Activated CD4-positive, alpha-beta T cell treated with anti-CD3 and anti-CD28 coated beads for 24 hours (primary cell): ENCODE measurements at places on chromosomes 3 and 15.

- no peak for DNase-seq
Observed at GRCh38 chr15:35514759-35515158, 31.2 kb downstream of the DPH6 start.

- no peak for DNase-seq
Observed at GRCh38 chr15:26686547-26687187, 86.2 kb downstream of the GABRB3 start.

GRCh38 chr15:23437146-23437545 is 9.9 kb downstream of the GOLGA6L2 start:
- DNase-seq = no peak

DNA sequence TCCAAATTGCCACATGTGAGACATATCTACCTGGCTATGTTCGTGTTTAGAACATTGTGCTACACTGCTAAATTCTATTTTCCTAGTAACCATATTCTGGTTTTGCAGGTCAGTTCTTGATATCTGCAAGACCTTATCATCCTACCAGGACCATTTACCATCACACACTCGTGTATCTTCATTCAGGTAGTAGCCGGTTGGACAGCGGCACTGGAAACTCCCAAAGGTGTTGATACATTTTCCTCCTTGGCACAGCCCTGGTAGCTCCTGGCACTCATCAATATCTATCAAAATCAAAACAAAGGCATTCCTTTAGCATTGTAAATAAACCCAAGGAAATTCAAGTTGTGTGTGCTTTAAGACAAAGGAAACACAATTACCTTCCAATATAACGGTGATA is 134.2 kb downstream of the DUT start:
- no peak for DNase-seq

GRCh38 chr3:1374471-1374870 is 281.6 kb downstream of the CNTN6 start:
- no peak for DNase-seq

- DNase-seq = no peak
Observed at GRCh38 chr3:25581823-25582222, 82.9 kb downstream of the TOP2B start.

- no peak for DNase-seq
Observed at GRCh38 chr3:82085356-82085755, 323.9 kb upstream of the GBE1 start.

DNA sequence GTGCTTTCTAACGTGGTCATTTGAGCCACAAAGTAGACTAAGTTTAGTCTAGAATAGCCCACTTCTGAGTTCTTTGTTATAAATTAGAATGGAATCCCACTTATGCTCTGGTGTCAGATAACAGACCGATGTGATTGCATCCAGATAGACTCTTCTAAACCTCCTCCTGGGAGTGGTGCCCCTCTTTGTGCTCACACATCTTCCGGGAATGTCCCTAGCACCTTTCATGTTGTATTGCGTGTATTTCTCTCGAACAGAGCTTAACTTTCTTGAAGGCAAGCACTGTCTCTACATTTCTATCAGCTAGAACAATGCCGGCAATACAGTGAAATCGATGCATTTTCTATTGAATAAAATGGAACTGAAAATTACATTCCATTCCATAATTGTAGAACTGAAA is 23.0 kb downstream of the CP start:
- DNase-seq = no peak

- DNase-seq = no peak
Observed at GRCh38 chr3:53703630-53704362, 142.4 kb downstream of the CHDH start.

DNA sequence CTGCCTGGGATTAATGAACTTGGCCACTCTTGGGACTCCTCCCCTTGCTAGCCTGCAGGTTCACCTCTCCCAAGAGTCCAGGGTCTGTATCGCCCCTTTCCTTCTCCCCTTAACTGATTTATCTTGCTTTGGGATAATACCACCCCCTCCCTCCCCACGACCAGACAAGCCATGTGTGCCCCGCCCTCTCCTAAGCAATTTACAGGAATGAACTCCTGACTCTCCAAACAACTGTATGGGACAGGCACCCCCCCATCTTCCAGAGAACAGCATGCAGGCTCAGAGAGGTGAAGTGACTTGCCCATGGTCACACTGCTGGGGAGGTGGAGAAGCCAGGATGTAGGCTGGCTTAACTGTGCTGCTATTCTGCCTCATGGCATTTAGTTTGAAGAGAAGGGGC is 46.8 kb downstream of the RGMA start:
- DNase-seq = no peak

DNA sequence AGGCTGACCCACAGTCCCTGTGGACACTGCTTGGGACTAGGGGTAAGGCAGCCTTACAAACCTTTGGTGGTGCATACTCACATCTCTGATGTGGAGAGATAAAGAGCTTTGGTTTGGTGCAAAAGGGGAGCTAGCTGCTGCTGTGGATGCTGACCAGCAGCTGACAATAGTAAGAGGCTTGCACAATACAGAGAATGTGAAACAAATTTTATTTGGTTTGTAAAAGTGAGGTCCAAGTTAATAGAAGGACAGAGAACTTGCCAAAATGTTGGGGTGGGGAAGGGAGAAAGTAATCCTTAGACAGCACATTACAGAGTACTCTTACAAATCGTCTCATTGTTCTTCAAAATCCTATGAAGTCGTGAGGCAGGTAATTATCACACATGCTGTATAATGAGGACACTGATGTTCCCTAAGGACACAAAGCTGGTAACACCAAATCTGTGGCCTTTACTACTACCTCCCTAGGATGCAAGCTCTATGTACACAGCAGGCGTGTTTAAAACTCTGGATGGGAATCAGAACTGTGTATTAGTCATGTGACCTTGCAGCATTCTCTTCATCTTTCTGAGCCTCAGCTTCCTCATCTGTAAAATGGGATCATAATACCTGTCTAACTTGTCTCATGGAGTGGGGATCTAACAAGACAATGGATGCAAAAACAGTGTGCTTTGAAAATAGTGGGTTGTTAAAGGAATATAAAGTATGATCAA is 21.6 kb downstream of the ARHGAP31 start:
- no peak for DNase-seq

DNA sequence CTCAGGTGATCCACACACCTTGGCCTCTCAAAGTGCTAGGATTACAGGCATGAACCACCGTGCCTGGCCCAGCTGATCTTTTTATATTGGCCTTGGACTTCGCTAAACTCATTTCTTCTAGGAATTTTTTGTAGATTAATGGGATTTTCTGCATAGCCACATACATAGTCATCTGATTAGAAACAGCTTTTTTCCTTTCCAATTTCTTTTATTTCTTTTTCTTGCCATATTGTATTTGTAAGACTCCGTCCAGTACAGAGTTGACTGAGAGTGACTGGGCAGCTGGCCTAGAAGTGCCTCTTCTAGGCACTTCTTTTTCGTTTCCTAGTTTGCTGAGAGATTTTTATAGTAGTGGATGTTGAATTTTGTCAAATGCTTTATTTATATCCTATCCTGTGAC is 37.4 kb downstream of the ARIH1 start:
- no peak for DNase-seq

DNA sequence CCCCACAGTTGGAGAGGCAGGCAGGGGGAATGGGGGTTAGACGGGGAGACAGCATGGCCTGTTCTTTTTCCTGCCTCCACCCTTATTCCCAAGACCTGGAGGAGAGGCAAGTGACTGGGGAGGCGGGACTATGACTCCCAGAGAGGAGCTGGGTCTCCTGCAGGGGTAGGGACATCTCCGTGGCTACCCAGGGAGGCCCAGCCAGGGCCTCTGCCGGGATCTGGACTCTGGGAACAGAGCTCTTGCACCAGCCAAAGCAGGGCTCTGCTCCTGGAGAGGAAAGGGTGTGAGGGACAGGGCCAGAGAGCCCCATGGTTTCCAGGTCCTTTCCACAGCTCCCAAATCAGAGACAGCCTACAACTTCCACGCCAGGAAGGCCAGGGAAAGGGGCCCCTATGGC is 22.8 kb downstream of the CFAP100 start:
- DNase-seq = no peak

- DNase-seq = no peak
Observed at GRCh38 chr3:25338158-25338725, 89.8 kb upstream of the RARB start.
